ENCODE measurements at places on chromosomes 12 and 14.

DNA sequence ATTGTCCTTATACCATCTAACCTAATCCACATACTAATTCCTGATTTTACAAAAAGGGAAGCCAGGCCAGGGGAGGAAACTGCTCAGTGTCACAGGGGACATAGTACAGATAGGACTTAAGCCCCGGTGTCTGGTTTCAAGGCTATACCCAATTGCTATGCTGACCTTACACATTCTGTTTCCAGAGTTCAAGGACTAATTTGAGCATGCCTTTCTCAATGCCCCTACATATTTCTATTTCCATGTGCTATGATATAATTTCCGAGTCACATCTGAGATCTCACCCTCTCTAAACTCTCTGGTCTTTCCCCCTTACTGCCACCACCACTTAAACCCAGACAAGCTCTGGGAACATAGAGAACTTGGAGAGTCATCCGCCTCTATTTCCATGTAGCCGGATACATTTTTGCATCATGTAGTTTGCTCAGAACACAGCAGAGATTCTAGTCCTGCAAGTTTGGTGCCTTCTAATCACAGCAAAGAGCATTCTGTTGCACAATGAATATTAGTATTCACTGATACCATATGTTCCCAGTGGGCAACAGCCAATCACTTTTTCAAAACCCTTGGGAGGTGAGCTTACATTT, 34.2 kb downstream of the PPM1H start:
- no peaks in the 10 kb centered on the region for H3K4me1 ChIP-seq
- H3K4me3 ChIP-seq = no peak overlapping the region
- H3K27ac ChIP-seq = no peak overlapping the region
- peaks cover 3% of the 10 kb centered on the region for H3K27me3 ChIP-seq
- DNase-seq = no peak
- H3K36me3 ChIP-seq = no peaks in the 10 kb centered on the region

DNA sequence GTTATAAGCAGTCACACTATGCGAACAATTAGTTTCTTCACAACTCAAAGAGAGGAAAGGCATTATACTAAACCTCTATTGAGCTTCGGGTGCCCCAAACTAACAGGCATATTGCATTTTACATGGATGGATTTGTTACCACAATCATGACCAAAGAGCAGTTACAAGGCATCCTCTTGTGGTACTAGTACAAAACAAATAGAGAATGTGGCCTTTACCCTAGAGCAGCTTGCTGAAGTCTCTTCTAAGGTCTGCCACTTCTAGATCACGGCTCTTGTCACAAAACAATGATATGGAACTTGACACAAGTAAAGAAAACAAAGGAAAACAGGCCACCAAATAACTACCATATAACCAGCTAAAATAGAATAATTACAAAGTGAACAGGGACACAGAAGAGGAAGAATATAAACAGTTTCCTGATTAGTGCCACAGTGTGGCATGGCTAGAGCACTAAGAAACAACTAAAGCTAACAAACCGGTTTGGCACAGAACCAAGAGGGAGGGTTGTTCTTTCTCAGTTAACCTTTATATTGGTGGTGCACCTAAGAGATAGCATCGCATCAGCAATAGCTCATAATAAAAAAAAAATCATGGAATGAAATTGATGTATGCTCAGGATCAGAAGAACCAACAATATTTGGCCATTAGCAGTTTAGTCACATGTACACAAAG, 209.7 kb upstream of the ATP2B1 start:
- H3K27ac ChIP-seq = no peak overlapping the region
- H3K36me3 ChIP-seq = no peaks in the 10 kb centered on the region
- no peak overlapping the region for H3K4me3 ChIP-seq
- no peak for DNase-seq
- no peaks in the 10 kb centered on the region for H3K27me3 ChIP-seq

- no peak for DNase-seq
- H3K27me3 ChIP-seq = no peaks in the 10 kb centered on the region
- no peak overlapping the region for H3K27ac ChIP-seq
- H3K4me1 ChIP-seq = no peaks in the 10 kb centered on the region
Observed at GRCh38 chr12:119803381-119803791, 73.7 kb downstream of the CIT start.

DNA sequence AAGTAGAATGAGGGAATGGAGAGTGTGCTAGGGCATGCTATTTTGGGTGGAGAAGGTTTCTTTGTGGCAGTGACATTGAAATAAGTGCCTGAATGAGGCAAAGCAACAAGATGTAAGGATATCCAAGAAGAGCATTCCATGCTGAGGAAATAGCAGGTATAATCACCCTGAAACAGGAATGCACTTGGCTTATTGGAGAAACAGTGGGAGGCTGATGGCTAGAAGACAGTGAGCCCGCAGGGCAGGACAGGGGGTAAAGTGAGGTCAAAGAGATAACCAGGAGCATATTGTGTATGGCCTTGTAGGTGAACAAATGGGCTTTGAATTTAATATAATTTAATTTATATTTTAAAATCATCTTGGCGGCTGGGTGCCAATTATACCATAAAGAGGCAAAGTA, 877.0 kb downstream of the DIO2 start:
- H3K36me3 ChIP-seq = no peaks in the 10 kb centered on the region
- H3K27ac ChIP-seq = no peak overlapping the region

DNA sequence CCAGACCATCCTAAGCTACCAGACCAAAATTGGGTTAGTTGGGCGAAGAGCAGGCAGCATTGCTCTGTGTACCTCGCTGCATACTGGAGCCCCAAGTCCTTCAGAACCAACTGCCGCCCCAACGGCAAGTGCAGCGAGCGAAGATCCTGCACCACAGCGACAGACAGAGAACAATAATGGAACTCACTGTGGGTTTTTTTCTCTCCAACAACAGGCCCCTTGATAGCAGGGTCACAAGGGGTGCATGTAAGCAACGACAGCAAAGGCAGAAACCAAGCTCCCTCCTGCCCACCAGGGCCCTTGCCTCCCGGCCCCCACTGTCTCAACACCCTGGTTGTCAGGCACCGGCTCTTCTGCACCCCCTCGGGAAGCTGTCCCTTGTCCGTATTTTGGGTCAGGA, 39.0 kb downstream of the RNF34 start:
- H3K4me1 ChIP-seq = no peaks in the 10 kb centered on the region
- no peak overlapping the region for H3K27ac ChIP-seq
- H3K27me3 ChIP-seq = no peaks in the 10 kb centered on the region
- no peak overlapping the region for H3K4me3 ChIP-seq
- peaks cover 74% of the 10 kb centered on the region for H3K36me3 ChIP-seq

GRCh38 chr12:103036581-103037214, 79.2 kb downstream of the ASCL1 start:
- H3K36me3 ChIP-seq = no peaks in the 10 kb centered on the region
- no peaks in the 10 kb centered on the region for H3K4me1 ChIP-seq
- no peak overlapping the region for H3K27ac ChIP-seq
- peaks cover 11% of the 10 kb centered on the region for H3K27me3 ChIP-seq
- DNase-seq = no peak
- H3K4me3 ChIP-seq = no peak overlapping the region

- peak overlapping the region; percentile 95 for H3K27ac ChIP-seq
- DNase-seq = no peak
- no peaks in the 10 kb centered on the region for H3K27me3 ChIP-seq
- peaks cover 70% of the 10 kb centered on the region for H3K4me1 ChIP-seq
Observed at GRCh38 chr12:108839018-108839889, 18.1 kb downstream of the SSH1 start.

- no peak for DNase-seq
- peak overlapping the region; percentile 64 for H3K27ac ChIP-seq
- H3K36me3 ChIP-seq = no peaks in the 10 kb centered on the region
- H3K4me1 ChIP-seq = peaks cover 79% of the 10 kb centered on the region
Observed at GRCh38 chr14:53517270-53517960, 364.3 kb upstream of the DDHD1 start.

GRCh38 chr12:80763874-80764273, 47.2 kb downstream of the MYF5 start:
- no peaks in the 10 kb centered on the region for H3K36me3 ChIP-seq
- DNase-seq = no peak
- no peak overlapping the region for H3K4me3 ChIP-seq
- no peaks in the 10 kb centered on the region for H3K4me1 ChIP-seq
- no peaks in the 10 kb centered on the region for H3K27me3 ChIP-seq

DNA sequence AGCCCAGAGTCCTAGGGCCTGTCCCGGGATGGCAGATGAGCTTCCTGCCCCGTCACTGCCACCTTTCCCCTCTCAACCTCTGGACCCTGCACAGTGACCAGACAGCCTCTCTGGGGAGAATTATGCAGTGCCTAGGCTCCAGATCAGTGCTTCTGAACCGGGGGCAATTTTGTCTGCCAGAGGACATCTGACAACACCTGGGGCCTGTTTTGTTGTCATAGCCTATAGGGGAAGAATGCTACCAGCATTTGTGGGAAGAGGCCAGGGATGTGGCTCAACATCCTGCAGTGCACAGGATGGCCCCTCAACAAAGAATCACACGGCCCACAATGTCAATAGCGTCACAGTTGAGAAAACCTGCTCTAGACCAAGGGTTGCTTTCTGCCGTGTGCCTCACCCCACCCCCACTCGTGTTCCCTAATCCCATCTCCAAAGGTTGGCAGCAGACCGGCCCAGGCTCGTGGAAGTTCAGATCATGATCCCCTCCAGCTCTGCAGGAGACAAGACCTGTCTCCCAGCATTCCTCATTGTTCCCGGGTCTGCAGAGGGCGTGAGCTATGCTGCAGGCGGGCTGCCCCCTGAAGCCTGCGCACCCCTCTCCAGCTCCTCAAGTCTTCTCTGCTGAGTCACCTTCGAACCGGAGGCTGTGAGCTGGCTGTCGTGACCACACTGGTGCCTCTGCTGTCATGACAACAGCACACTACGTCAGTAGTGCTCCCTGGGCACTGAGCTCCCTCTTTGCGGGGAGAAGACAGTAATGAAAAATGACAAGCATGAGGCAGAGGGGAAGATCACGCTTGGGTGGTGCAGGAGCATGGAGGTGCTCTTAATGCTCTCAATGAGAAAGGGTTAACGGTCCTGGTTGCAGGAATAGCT, 2.0 kb upstream of the GAPDH start:
- H3K27ac ChIP-seq = peak overlapping the region; percentile 99
- peaks cover 79% of the 10 kb centered on the region for H3K36me3 ChIP-seq
- DNase-seq = peak; percentile 97
- H3K4me3 ChIP-seq = peak overlapping the region; percentile 92
- peaks cover 38% of the 10 kb centered on the region for H3K4me1 ChIP-seq

GRCh38 chr14:23044840-23045239, 2.8 kb downstream of the PSMB11 start:
- no peak for DNase-seq
- no peak overlapping the region for H3K27ac ChIP-seq
- no peaks in the 10 kb centered on the region for H3K4me1 ChIP-seq
- H3K4me3 ChIP-seq = no peak overlapping the region
- H3K36me3 ChIP-seq = no peaks in the 10 kb centered on the region
- H3K27me3 ChIP-seq = no peaks in the 10 kb centered on the region

DNA sequence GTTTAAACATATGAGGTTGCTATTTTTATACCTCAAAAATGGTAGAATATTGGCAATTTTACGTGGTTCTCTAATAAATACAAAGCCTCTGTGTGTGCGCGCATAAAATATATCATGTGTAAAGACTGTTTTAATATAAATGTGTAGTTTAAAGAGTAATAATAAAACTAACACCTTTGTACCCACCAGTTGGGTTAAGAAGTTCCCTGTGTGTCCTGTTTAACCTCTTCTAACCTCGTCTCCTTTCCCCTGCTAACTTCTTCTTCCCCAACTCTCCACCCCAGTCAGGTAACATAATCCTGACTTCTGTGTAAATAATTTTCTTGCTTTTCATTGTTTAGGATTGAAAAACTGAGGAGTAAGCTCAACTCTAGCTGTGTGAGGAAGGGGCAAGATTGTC, 47.6 kb upstream of the PSMA6 start:
- peaks cover 24% of the 10 kb centered on the region for H3K4me1 ChIP-seq
- H3K36me3 ChIP-seq = peaks cover 6% of the 10 kb centered on the region
- no peak overlapping the region for H3K4me3 ChIP-seq

DNA sequence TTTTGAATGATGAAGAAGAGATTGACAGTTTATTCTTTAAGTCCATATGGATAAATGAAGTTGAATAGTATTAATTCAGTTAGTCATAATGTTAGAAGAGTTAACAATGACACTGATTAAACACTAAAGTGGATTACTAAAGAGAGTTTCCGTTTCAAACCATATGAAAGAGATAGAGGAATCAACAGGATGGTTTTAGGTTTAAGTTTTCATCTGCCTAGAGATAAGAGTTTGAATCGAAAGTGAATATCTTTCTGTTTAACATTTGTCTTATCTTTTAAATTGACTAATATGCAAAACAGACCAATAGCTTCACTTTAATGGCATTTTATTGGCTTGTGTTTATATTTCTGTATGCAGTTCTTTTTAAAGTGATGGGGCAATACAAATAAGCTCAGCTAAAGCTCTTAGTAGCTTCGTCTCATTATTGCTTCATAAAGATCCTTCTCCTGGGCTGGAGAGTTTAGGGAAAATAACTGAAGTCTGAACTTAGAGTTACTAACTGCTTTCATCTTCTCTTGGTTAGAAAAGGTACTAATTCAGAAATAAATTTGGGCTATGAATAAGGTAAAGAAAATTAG, 66.0 kb downstream of the MIPOL1 start:
- no peaks in the 10 kb centered on the region for H3K4me1 ChIP-seq
- no peaks in the 10 kb centered on the region for H3K36me3 ChIP-seq
- no peak overlapping the region for H3K27ac ChIP-seq
- DNase-seq = no peak
- H3K4me3 ChIP-seq = no peak overlapping the region

- H3K36me3 ChIP-seq = peaks cover 23% of the 10 kb centered on the region
- H3K27me3 ChIP-seq = no peaks in the 10 kb centered on the region
- H3K4me3 ChIP-seq = no peak overlapping the region
- peaks cover 20% of the 10 kb centered on the region for H3K4me1 ChIP-seq
Observed at GRCh38 chr14:63875311-63875710, 22.5 kb downstream of the SYNE2 start.

DNA sequence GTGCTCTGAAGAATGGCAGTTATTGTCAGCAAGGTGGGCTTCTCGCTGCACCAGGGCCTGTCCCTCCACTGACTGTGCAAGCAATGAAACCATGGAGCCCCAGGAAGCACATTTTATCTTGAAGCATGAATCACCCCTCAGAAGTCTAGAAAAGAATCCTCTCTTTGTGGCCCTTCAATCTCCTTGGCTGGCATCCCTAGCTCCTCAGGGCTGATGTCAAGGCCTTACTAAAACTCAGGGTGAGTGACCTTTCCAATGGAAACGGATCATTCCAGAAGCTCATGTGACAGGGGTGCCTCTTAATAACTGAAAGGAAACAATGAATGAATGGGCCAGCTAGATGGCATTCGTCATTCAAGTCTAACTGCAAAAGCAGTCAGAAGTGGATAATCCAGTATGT, 22.3 kb upstream of the PLEKHH1 start:
- H3K27me3 ChIP-seq = peaks cover 30% of the 10 kb centered on the region
- peaks cover 8% of the 10 kb centered on the region for H3K4me1 ChIP-seq
- no peaks in the 10 kb centered on the region for H3K36me3 ChIP-seq
- H3K27ac ChIP-seq = no peak overlapping the region

DNA sequence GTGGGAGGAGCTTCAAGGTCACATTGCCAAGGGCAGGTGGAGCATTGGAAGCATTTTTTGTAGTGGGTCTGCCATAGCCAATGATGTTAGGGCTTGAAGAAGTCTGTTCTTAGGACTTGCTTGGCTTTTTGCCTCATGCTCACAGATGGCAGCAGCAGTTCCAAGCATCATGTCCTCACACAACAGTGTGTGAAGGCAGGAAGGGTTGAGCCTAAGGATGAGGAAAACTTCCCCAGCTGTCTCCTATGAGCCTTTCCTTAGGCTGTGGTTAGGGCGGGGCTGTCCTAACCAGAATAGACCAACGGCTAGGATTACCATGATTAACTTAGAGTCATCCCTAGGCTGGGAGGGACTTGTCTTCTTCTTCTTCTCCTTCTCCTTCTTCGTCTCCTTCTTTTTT, 76.2 kb upstream of the KCNA1 start:
- H3K4me1 ChIP-seq = peaks cover 27% of the 10 kb centered on the region
- DNase-seq = no peak
- no peak overlapping the region for H3K4me3 ChIP-seq
- no peak overlapping the region for H3K27ac ChIP-seq
- H3K27me3 ChIP-seq = peaks cover 22% of the 10 kb centered on the region
